Omental fat pad (tissue), 4 donors: ENCODE measurements at places on chromosomes 1 and 21. TPM values are rescaled to one million over a fixed set of nuclear protein-coding genes. Genes with fewer than 3 reads are reported as not detected.
A peak's percentile ranks its signal among the peaks of the same experiment; 100 is the strongest.

The SPRR2E gene
- total RNA-seq: not detected

The TFF1 gene
- not detected for total RNA-seq

The TAS1R3 gene
- total RNA-seq: 0.13 TPM

The C1orf226 gene
- 10.2 TPM for total RNA-seq

The LORICRIN gene
- total RNA-seq: not detected

The AADACL4 gene
- 0.28 TPM for total RNA-seq

The ESRRG gene
- 0.09 TPM for total RNA-seq

The ATP1A2 gene
- 68.2 TPM for total RNA-seq

The DYRK3 gene
- 14.3 TPM for total RNA-seq

The HFM1 gene
- total RNA-seq: 0.50 TPM

DNA sequence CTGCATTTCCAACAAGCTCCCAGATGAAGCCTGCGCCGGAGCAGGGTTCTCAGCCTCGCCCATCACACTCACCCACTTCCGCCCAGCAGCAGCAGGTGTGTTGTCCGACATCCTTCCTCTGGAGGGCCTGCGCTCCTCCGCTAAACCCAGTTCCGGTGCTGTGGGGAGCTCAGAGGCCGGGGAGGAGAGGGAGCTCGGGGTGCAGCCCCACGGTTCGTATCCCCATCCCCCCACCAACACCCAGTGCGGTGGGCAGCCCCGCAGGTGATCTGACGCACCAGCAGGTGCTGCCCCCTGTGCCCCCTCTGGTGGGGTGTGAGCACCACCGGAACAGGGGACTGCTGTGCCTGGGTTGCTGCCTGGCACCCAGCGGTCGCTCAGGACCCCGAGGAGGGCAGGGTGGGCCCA lies 3.4 kb upstream of the PEX10 start:
- DNase-seq: no peak

- peak; percentile 73 for DNase-seq
These were observed 910 bp upstream of the RERE start for GRCh38 chr1:8818325-8818775.

- DNase-seq: no peak
These were observed 273.4 kb upstream of the CACYBP start for GRCh38 chr1:174726167-174726879.

DNA sequence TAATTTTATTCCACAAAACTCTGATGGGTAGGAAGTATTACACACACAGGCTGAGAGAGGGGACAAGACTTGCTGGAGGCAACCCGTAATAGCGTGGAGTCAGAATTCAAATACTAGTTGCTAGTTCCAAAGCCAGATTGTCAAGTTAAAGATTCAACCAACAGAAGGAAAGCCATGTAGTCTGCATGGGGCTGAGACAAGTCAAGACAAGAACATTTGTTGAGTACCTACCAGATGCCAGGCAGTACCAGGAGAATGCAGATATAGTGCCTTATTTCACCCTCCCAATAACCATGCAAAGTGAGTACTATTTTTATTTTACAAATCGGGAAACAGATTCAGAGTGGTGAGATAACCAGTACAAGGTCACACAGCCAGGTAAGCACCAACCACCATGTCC lies 110.4 kb upstream of the SPATA6 start:
- no peak for DNase-seq

GRCh38 chr1:235882816-235883215 lies 16.1 kb upstream of the LYST start:
- DNase-seq: no peak

- no peak for DNase-seq
These were observed 60.7 kb downstream of the SH3GLB1 start for GRCh38 chr1:86765073-86765472.

- no peak for DNase-seq
These were observed 27.4 kb downstream of the POFUT2 start for GRCh38 chr21:45260191-45260825.

- DNase-seq: no peak
These were observed 69.8 kb downstream of the HHAT start for GRCh38 chr1:210398466-210398865.

DNA sequence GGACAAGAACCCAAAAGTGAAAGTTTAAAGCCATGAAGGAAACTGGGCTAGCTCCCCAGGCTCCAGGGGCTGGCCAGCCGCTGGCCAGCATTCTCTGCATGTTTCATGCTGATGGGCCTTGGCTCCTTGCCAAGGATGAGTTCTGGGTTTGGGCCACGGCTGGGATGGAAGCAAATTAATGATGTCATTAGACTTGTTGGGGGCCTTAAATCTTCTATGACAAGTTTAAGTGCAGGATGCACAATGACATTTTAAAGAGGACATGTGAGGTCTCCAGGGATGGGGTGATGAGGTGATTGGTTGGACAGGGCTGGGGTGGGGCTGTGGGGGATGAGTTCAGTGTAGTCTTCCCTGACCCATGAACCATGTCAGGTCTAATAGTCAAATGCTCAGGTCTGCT lies 199.6 kb downstream of the TRABD2B start:
- DNase-seq: no peak

DNA sequence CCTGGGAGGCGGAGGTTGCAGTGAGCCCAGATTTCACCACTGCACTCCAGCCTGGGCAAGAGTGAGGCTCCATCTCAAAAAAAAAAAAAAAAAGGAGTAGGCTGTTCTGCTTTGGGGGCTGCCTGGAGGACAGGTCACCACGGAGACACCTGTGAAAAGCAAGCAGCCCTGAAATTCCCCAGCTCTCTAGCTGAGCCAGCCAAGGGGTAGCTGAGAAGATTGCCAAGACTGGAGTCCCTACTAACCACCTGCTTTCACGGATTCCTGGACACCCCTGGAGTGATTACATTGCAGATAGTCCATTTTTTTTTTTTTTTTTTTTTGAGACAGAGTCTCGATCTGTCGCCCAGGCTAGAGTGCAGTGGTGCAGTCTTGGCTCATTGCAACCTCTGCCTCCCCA lies 12.5 kb downstream of the GPX7 start:
- DNase-seq: no peak

- DNase-seq: no peak
These were observed 364.3 kb upstream of the USP24 start for GRCh38 chr1:55579332-55580001.

- DNase-seq: no peak
These were observed 51.6 kb downstream of the PDE4B start for GRCh38 chr1:65844296-65844695.

DNA sequence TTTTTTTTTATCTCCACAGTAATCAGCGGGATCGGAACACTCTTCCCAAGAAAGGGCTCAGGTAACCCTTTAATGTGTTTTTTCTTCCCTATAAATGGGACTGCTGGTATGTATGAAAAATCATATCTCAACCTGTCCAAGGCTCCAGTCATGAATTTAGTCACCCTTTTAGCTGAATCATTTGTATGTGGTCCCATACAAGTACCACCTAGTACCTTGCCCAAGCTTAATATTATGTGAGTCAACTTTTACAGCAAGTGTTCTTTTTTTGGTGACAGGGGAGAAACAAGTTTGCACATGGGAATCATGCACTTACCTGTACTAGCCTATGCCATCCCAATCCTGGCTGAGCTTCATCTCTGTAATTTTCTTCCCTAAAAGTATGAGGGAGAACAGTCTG lies 43.7 kb upstream of the IPO9 start:
- no peak for DNase-seq

GRCh38 chr1:33762962-33763361 lies 100.9 kb upstream of the HMGB4 start:
- DNase-seq: no peak

GRCh38 chr1:47507144-47507543 lies 69.3 kb downstream of the FOXD2 start:
- DNase-seq: no peak

- DNase-seq: no peak
These were observed 152.9 kb upstream of the HMGB4 start for GRCh38 chr1:33710967-33711366.

DNA sequence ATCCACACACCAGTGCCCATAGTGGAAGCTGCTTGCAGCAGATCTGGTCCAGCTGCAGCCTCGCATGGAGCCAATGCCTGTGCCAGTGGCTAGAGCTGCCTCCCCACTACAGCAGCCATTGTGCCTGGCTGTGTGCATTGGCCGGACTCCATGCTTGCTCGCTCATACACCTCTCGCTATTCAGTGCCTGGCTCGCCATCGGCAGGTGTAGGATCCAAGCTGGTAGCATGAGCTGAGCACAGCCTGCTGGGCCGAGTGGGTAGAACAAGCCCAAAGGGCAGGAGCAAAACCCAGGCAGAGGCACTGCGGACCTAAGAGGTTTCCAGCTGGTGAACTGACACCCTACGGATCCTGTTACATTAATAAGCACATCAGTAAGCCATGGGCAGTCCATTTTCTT lies 1184.1 kb downstream of the AMY1C start:
- DNase-seq: no peak

- DNase-seq: no peak
These were observed 31.3 kb downstream of the SMAP2 start for GRCh38 chr1:40404670-40405462.

- DNase-seq: no peak
These were observed 332.2 kb downstream of the CHRM3 start for GRCh38 chr1:239718571-239718970.

GRCh38 chr1:157240495-157241184 lies 102.4 kb upstream of the ETV3 start:
- no peak for DNase-seq

- DNase-seq: no peak
These were observed 494.5 kb upstream of the PBX1 start for GRCh38 chr1:164064501-164064900.

DNA sequence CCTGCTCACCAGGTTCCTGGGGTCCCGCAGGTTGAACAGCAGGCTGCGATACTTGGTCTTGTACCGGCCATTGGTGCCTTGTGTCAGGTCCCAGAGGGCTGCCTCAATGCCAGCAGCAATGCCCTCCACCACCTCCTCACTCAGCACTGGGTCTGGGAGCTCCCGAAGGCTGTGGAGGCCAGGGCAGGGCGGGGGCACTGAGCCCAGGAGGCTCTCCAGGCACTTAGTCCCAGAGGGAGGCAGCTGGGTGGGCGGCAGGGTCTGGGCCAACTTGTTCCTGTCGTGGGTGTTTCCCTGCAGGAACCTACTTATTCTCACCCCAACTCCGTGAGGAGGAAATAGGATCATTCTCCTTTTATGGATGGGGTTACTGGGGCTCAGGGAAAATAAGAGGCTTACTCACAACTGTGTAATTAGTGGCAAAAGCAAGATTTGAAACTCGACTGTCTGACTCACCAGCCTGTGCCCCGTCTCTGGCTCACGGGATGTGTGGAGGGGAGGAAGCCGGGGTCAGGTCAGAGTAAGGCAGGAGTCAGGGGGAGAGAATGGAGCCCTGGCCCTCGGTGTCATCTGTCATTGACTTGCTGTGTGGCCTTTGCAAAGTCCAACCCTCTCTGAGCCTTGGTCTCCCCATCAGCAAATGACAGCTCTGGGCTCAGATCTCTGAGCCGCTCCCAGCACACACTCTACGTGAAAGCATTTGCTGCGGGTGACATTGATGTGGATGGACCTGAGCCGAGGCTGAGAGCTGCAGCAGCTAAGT lies 17.2 kb downstream of the SPOCD1 start:
- peak; percentile 26 for DNase-seq

GRCh38 chr1:59609245-59609644 lies 205.5 kb upstream of the HOOK1 start:
- no peak for DNase-seq

GRCh38 chr1:121445679-121446078 lies 260.9 kb downstream of the SRGAP2C start:
- DNase-seq: no peak

GRCh38 chr1:29677028-29678024 lies 441.0 kb downstream of the PTPRU start:
- no peak for DNase-seq

DNA sequence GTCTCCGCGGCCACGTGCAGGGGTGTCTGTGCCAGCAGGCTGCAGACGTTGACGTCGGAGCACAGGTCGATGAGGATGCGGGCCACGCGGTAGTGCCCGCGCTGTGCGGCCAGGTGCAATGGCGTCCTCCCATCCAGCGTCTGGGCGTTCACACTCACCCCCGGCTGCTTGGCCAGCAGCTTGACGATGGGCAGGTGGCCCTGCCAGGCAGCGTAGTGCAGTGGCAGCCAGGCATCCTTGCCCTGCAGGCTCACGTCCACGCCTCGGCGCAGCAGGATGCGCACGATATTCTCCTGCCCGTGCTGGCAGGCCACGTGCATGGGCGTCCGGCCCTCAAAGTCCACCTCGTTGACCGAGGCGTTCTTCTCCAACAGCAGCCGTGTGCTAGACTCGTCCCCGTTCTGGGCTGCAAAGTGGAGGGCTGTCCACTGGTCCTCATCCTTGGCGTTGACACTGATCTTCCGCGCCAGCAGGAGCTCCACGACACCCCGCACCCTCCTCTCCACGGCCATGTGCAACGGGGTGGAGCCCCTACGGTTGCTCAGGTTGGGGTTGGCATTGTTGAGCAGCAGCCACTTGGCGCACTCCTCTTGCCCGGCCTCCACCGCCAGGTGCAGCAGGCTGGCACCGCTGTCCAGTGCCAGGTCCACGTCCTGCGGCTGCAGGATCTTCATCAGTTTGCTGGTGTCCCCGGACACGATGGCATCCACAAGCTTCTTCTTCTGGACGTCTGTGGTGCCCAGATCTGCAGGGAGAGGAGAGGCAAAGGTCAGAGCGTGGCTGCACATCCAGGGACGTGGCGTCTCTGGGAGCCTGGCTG lies 25.4 kb downstream of the RIPK4 start:
- no peak for DNase-seq

DNA sequence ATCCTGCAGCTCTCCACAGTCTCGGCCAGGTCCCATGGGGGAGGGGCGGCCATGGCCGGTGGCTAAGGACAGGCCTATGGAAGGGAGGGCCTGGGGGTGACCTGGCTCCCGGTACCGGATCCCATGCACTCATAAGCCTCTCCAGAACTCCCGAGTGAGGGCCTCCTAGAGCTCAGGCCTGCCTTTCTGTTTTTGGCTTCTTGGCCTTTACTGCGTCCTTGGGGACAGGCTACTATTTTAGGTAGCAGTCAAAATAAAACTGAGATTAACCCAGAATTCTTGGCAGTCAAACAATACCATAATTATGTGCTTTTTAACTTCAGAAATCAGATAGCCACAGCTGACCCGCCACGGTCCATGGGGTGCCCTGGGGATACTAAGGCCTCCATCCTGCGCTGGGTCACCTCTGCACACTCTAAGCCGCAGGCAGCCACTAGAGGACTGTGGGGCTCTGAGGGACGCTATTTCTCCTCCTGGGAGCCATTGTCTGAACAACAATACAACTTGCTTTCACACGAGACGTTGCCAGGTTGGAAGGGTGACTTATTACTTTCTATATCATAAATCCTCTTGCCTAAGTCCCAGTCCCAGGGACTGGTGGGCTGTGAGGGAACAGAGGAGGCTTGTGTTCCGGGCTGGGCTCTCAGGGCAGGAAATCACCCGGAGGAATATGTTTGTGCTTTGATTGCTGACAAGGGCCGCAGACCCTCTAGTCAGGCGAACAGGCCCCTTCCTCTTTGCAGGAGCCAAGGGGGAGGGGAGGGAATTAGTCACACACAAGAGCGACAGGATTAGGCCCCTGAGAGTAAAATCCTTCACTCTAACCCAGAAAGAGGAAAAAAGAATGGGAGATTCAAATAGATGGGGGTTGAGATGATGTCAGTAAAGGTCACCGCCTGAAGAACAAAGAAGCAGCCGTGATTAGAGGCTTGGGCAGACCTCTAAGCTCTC lies 40.7 kb upstream of the BCAR3 start:
- DNase-seq: no peak
